Stimulated activated CD4-positive, alpha-beta T cell treated with anti-CD3 and anti-CD28 coated beads, TNF-alpha, amount 100 ng/mL, for 1 hour (primary cell): ENCODE measurements at places on chromosomes 3 and 15.

- DNase-seq: no peak
These were observed 272.9 kb upstream of the TPM1 start for GRCh38 chr15:62769604-62770003.

GRCh38 chr3:191378142-191378812 lies 48.0 kb upstream of the UTS2B start:
- no peak for DNase-seq

GRCh38 chr15:66679061-66679656 lies 22.9 kb upstream of the SMAD6 start:
- DNase-seq: no peak

- no peak for DNase-seq
These were observed 121.2 kb downstream of the DCLK3 start for GRCh38 chr3:36643192-36643591.

- no peak for DNase-seq
These were observed 22.3 kb upstream of the GNB4 start for GRCh38 chr3:179473565-179473964.

GRCh38 chr3:156725682-156726081 lies 51.3 kb downstream of the TIPARP start:
- DNase-seq: no peak

DNA sequence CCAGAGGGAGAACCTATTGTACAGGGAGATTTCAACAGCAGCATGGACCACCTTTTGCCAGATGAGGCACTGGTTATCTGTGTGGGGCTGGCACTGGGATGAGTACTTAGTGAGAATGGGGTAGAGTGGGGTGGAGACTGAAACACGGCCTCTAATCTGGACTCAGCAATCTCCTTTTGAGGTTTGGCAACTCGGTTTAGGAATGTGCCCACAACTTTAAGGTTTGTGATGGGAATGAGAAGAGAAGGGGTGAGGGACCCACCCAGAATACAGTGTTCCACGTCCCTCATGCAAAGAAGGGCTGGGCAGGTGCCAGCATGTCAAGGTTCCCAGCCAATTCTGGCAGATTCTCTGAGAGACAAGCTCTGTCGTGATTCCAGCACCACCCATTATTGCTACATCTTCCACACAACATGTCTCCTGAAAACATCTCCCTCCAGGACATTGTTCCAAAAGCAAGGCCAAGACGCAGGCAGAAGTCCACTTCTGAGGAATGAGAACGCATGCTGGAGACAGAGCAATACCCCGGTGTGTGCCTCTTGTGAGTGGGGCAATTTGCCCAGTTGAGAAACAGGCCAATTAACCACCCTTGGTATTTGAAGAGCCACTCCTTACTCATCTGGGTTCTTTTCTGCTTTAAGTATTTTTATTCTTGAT lies 37.5 kb upstream of the CCR4 start:
- no peak for DNase-seq

- no peak for DNase-seq
These were observed 9.5 kb downstream of the RUVBL1 start for GRCh38 chr3:128113817-128114794.

- no peak for DNase-seq
These were observed 58.8 kb downstream of the TBC1D5 start for GRCh38 chr3:17683542-17684207.

GRCh38 chr15:80985981-80986380 lies 3.6 kb downstream of the MESD start:
- DNase-seq: no peak

DNA sequence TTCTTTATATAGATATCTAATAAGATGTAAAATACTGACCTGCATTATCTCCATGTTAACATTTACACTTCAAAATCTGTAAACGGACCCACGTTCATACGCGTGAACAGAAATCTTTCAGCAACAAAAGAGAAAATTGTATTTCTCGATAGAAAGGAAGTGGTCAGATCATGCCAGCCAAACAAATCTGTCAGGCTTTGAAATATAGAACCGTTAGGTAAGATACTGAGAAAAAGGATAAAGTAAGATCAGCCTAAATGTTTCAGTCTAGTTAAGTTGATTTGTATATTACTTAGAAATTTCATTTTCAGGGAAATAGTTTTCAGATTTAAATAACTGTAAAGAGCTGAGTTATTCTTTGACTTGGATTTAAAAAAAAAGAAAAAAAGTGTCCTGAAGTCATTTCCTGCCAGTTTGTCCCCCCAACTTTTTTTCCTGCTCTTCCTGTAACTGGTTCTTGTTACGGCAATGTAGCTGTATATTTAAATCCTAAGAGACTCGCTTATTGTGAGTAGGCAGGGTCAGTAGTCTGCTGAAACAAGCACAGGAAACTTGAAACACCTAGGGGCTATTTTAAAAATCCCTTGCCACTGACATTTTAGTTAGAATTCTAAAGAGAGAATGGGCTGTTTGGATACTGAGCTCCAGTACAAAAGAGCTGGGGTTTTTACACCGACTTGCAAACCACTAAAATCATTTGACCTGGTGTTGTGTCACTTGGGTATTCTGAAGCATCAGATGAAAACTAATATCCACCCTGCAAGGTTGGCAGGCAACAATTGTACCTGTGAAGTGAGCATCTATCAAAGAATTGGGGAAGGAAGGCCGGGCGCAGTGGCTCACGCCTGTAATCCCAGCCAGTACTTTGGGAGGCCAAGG lies 237.5 kb downstream of the UBE2E2 start:
- DNase-seq: no peak

- peak; percentile 18 for DNase-seq
These were observed 16.2 kb upstream of the ANKDD1A start for GRCh38 chr15:64895285-64896065.

GRCh38 chr3:64798316-64798715 lies 110.5 kb upstream of the ADAMTS9 start:
- no peak for DNase-seq

GRCh38 chr3:18338827-18339514 lies 86.2 kb downstream of the SATB1 start:
- DNase-seq: no peak

- no peak for DNase-seq
These were observed 15.7 kb downstream of the SCAANT1 start for GRCh38 chr3:63896332-63897030.

GRCh38 chr15:72285927-72286516 lies 13.7 kb upstream of the PARP6 start:
- DNase-seq: peak; percentile 33

DNA sequence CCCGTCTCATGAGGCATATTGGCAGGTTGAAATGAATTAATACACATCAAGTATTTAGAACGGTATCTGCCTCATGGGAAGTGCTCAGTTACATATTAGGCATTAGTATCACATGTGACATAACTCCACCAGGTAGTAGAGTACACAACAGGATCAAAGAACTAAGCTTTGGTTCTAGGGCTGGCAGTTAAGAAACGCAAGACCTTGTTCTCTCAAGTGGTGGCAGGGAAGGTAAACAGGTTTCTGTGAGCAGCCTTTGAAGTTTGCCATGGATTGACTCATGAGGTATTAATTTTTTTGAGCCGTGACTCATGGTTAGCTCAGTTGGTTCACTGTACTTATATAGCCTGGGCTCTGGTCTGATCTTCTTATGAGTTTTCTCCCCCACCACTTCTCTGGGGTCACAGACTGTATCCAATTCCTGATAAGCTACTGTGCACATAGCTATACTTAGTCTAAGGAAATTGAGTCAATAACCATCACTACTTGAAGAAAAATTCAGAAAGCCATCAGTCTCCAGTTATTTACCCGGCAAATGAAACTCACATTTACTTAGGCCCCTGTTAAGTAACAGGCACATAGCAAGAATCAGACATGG lies 155.6 kb upstream of the STT3B start:
- peak; percentile 2 for DNase-seq

DNA sequence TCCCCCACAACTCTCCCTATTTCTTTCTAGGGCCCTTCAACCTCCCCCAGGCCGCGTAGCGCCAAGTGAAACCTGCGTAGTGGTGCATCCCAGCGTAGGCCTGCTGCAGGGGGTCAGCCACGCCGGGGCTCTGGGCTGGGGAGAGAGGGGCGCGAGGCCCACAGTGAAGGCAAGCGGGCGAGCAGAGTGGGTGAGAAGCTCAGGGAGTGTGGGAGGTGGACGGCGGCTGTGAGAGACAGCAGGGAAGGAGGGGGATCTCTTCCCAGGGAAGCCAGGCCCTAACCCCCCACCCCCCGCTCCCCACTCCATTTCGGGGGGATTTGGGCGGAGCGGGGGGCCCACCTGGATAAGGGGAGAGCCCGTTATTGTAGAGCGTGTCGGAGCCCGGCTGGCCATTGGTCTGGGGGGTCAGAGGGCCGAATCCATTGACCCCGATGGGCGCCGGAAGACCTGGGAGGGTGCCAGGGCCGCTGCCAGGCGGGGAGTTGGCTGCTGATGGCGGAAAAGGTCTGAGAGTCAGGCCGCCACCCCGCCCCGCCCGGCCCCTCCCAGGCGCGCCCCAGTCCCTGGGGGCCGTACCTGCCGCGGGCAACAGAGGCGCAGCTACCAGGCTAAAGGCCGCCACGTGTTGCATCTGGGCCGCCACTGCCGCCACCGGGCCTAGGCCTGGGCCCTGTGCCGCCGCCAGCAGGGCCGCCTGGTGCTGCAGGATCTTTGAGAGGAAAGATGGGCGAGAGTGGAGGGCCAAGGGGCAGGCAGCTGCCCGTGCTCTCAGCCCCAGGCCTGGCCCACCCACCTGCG lies 16.6 kb upstream of the PARP6 start:
- DNase-seq: no peak

- DNase-seq: no peak
These were observed 148.7 kb upstream of the BHLHE40 start for GRCh38 chr3:4830586-4830914.

GRCh38 chr3:4939276-4939675 lies 40.0 kb upstream of the BHLHE40 start:
- DNase-seq: no peak

- DNase-seq: no peak
These were observed 792 bp downstream of the TPRA1 start for GRCh38 chr3:127589600-127590281.

- no peak for DNase-seq
These were observed 50.8 kb downstream of the CRYBG3 start for GRCh38 chr3:97872525-97873042.

GRCh38 chr3:108489776-108490175 lies 20.6 kb downstream of the MYH15 start:
- DNase-seq: peak; percentile 2

DNA sequence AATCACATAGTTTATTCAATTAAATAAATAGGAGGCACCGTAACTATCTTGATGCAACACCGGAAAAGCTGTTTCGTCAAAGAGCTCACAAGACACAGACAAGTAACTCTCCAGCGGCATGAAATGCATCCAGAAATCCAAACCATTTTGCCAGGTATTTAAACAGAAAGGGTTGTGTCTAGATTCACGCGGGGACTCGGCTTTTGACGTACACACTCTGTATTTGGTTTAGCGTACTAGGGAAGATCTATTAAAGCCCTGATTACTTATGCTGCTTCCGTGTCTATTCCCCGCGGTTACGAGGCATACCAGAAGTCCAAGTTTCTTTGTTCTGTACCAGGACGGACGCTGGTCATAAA lies 718 bp downstream of the BNIP2 start:
- no peak for DNase-seq

DNA sequence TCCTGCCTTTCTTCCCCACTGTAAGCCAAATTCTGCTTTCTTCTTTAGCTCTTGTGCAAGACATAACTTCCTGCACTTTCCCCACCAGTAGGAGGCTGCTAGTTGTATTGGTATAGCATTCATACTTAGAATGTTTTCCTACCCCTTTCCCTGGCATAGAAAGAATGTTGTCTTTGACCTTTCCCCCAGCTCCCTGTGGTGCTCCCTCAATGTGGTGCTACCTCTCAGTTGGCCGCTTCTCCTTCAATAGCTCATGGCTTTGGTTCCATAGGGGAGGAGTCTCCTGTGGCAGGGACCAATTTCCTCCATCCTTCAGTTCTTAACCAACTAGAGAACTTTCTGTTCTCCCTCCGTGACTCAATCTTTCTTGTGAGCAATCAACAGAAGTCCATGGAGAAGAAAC lies 67.5 kb upstream of the AKAP13 start:
- DNase-seq: no peak

GRCh38 chr15:89429986-89430385 lies 66.4 kb downstream of the RHCG start:
- DNase-seq: no peak

DNA sequence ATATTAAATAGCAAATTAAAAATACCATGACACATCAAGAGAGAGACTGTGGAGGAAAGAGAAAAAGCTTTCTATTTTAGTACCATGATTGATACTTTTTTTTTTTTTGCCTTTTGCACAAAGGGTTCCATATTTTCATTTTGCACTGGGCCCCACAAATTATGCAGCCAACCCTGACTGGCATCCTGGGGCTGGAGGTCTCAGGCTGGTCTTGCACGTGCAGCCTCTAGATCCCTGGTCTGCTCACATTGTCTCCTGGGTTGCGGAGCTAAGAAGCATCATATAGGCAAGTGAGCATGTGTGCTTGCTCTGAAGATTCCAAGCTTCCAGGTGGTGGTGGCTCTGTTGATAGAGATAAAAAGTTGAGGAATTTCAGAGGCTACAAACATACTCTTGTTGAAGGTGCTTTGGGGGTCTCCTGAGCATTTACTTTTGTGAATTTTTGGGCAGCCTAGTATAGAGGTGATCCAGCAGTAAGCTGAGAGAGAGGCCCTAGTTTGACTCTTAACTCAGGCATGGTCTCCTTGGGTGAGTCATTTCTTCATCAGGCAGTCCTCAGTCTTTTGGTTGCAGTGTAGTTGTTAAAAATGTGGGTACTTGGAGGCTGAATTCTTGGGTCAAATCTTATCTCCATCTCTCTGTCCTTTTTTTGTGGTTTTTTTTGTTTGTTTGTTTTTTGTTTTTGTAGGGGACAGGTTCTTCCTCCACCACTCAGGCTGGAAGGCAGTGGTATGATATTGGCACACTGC lies 31.3 kb downstream of the SMAD3 start:
- DNase-seq: no peak

- DNase-seq: no peak
These were observed 32.3 kb downstream of the CBLB start for GRCh38 chr3:105836533-105836932.

GRCh38 chr15:76038512-76038911 lies 21.3 kb upstream of the TMEM266 start:
- no peak for DNase-seq

DNA sequence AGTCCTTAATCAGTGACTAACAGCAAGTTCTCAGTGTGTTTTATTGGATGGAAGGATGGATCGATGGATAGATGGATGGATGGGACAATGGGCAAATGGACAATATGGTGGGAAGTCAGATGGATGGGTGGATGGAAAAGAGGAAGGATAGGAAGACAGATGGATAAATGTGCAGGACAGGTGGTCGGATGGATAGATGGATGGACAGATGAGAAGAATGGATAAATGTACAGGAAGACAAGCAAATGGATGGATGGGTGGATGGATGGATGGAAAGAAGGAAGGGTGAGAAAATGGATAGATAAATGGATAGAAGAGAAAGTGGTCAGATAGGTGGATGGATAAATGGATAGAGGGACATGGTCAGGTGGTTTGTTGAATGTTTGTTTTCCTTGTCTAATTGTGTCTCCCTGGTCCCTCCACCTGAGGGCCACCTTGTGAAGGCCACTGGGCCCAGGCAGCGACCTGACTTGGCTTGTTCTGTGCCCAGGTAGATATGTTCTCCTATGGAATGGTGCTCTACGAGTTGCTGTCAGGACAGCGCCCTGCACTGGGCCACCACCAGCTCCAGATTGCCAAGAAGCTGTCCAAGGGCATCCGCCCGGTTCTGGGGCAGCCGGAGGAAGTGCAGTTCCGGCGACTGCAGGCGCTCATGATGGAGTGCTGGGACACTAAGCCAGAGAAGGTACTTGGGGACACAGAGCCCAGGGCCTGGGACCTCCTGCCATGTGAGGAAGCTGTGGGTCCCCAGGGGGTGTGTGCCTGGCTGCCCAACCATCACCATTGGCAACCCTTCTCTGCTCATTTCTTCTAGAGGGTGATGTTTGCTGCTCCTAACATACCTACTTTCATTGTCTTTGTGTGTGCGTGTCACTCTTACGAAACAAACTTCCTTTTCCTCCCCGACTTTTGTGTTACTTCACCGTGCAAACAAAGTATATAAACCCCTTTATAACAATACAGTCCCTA lies 137.5 kb downstream of the LRRK1 start:
- no peak for DNase-seq
